ENCODE measurements at places on chromosomes 6 and 20.
A peak's percentile ranks its signal among the peaks of the same experiment; 100 is the strongest.

DNA sequence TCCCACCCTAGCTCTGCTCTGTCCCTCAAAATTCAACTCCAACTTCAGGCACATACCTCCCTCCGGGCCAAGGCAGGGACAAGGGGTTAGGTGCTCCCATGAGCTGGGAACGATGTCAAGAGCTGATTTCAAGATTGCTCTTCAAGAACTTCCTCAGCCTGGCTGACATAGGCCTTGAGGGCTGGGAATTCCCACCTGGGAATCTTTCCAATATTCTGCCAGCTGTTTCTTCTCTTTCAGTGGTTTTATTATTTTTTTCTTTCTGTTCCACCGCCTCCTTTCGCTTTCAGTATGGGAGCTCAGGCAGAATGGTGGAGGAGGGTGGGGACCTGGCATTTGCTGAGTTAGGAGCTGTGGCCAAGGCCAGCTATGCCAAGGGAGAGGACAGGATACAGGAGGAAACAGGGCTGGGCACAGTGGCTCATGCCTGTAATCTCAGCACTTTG, 33.7 kb downstream of the SRSF3 start:
- no peak for DNase-seq

DNA sequence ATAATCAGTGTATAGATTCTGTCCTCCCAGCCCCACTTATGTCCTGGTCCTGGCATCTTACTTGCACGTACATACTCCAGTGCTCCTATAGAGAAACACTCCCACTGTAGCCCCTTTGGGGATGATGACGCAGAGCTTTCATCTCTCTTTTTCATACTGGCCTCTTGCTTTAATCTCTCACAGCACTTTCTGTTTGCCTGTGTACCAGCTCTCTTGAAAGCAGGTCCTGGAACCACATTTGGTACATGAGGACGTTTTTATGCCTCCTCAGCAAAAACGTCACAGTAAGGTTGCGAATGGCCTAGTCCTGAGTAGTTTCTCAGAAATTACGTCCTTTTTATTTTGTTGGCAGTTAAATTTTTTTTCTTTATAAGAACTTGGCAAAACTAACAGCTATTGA, 10.8 kb downstream of the L3MBTL3 start:
- DNase-seq = peak; percentile 39

DNA sequence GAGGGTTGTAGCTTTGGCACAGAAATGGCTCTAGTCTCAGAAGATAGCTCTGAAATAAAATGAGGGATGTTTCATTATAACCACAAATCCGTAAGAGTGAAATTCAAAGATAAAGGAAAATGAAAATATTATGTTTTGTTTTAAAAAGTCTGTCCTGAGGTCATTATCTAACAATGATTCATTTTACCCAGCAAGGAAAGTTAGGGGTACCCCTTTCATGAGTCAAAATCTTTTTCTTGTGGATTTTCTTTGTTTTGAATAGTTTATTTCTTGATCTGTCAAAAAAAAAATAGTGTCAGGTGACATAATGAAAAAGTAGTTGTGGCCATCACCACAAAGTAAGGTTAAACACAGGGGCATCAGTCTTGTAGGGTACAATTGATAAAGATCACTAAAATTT, 59.7 kb upstream of the MYB start:
- DNase-seq = no peak

- no peak for DNase-seq
These were observed 10.4 kb downstream of the MRPL14 start for GRCh38 chr6:44116641-44117382.

DNA sequence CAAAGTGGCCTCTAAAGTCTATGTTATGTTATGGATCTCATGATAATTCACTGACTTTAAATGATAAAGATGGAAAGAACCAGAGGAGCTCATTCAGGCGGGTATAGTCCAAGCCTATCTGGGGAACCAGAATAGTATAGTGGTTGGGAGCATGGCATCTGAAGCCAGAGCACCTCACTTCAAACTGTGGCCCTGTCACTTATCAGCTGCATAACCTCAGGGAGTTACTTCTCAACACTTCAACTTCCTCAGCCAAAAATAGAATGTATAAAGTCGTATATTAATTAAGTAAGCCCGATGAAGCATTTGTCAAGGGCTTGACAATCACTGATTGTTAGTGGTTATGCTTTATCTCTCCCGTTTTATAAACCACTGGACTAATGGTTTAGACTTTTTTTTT, 112.7 kb downstream of the RTN4IP1 start:
- no peak for DNase-seq

GRCh38 chr20:57526087-57526884, 1.3 kb upstream of the CTCFL start:
- DNase-seq = no peak

DNA sequence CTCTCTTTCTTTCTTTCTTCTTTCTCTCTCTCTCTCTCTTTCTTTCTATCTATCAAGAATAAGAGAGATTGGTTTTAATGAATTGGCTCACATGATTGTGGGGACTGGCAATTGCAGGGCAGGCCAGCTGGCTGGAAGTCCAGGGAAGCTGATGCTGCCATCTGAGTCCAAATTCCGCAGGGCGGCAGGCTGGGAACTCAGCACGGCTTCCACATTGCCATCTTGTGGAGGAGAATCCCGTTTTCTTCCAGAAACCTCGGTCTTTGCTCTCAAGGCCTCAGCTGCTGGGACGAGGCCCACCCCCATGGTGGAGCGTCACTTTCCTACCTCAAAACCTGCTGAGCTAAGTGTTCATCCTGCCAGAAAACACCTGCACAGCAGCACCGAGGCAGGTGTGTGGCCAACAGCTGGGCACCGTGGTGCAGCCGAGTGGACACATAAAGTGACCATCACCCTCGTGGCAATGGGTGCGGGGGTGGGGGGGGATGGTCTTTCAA, 58.8 kb upstream of the SLCO4A1 start:
- DNase-seq = no peak

- DNase-seq = peak; percentile 11
These were observed 54.1 kb upstream of the TPD52L1 start for GRCh38 chr6:125099211-125100073.

DNA sequence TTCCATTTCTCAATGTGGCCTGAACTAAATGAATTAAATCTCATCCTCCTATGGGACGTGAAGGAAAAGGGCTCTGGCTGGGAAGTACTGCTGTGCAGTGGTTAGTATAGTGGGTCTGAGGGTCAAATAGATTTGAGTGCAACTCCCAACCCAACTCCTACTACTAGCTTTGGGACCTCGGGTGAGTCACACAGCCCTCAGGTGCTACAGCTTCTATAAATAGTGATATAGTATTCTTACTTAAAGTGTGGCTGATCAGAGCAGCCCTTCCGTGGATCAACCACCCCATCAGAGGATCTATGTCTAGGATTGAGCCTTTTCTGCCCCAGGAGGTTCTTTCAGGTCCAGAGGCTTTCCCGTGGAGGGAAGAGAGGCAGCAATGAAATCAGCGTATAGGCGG, 904 bp upstream of the UST start:
- no peak for DNase-seq

- no peak for DNase-seq
These were observed 110.0 kb downstream of the SCML4 start for GRCh38 chr6:107714104-107714503.

- DNase-seq = no peak
These were observed 13.3 kb downstream of the FRK start for GRCh38 chr6:116047173-116047933.

DNA sequence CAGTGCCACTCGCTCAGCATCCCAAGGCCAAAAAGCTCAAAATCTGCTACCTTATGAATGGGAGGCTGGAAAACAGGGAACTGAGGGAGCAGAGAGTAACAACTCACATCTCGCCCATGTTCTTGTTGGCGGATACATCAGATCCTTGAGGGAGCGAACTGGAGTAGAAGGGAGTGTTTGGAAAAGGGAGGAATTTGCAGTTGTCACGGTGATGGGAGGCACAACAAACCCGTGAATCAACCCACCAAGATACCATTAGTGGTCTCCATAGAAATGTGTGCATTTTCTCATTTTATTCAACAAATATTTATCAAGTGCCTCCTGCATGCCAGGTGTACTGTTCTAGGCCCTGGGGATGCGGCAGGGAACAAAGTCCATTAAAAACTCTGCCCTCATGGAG, 212.1 kb downstream of the EYA2 start:
- DNase-seq = no peak

GRCh38 chr6:26280407-26280806, 84.6 kb upstream of the BTN3A2 start:
- no peak for DNase-seq

- DNase-seq = peak; percentile 60
These were observed 54.0 kb upstream of the BTN3A2 start for GRCh38 chr6:26311012-26311384.

GRCh38 chr20:44866703-44867335, 18.7 kb upstream of the YWHAB start:
- DNase-seq = no peak

DNA sequence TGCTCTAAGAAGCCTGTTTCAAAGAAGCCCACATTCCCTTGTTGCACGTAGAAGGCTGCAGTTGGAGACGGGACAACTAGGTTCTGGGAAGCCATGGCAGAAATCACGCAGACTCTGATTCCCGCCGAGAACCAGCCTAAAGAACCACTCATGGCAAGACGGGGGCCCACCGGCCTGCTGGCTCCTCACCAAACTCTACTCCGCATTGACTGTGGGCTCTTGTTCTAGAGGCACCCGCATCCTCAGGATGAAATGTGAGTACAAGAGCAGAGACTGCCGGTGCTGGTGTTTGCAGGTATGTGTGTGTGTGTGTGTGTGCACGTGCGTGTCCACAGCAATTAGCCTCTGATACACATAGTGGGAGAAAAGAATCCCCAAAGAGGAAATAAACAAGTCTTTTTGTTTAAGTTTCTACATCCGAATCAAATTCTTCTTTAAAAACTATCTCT, 42.3 kb upstream of the NR2E1 start:
- no peak for DNase-seq

DNA sequence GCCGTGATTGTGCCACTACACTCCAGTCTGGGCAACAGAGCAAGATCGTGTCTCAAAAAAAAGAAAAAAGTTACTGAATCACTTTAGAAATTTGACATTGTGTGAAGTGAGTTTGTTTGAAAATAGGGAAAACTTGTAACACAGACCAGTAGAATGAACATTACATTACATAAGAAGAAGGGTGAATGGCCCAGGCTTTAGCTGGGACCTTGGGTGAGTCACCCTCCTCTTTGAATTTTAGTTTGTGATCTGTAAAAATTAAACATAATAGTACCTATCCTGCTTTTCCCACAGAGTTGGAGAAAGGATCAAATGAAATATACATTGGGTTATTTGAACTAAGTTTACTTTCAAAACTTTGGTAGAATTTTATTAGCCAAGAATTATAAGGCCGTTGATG, 56.3 kb downstream of the KCNS1 start:
- no peak for DNase-seq

Measured in stimulated activated naive CD8-positive, alpha-beta T cell treated with anti-CD3 and anti-CD28 coated beads, Interleukin-15, amount 100 ng/mL, for 72 hours (primary cell).